Mesothelial cell of epicardium (in vitro differentiated cells): ENCODE measurements at places on chromosomes 16 and 17.
A peak's percentile ranks its signal among the peaks of the same experiment; 100 is the strongest.

DNA sequence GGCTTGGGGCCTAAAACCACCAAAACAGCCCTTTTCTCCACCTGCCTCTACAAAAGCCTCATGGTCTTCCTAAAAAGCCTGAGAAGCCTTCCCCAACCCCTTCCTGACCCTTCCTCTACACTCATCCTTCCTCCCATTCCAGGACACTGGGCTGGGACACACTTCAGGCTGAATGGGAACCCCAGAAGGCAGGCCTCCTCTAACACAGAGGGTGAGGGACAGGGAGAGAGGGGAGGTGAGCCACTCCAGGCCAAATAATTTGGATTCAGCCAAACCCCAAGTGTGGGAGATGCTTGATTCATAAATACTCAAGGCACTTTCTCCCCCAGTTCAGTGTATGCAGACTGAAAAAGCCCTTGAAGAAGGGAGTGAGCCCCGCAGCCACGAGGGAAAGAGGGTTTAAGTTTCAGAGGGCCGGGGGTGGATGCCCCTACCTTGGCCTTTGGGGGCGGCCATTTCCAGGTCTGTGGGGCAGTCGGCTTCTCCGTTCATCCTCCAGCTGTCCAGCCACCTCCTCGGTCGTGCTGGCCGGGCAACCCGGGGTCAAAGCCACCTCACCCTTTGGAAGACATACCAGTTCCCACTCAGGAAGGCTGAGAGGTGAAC, 1.6 kb downstream of the UBTF start:
- no peak for DNase-seq

DNA sequence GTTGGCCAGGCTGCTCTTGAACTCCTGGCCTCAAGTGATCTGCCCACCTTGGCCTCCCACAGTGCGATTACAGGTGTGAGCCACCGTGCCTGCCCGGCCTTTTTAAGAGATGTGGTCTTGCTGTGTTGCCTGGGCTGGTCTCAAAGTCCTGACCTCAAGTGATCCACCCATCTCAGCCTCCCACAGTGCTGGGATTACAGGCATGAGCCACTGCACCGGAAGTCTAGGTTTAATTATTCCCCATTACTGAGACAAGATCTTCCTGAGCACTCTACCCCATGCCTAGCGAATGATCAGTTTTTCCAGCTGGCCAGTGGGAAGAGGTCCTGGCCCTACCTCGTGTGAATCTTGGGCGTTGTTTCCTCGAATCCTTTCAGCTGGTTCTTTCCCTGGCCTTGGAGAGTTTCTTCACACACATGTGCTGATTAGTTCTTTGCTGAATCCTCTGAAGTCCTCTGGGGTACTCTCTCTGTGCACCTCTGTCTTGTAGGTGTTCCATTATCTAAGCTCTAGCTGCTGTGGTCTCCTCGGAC, 18.9 kb downstream of the C16orf54 start:
- no peak for DNase-seq

GRCh38 chr16:86594721-86595120, 16.4 kb downstream of the FOXL1 start:
- DNase-seq = no peak

DNA sequence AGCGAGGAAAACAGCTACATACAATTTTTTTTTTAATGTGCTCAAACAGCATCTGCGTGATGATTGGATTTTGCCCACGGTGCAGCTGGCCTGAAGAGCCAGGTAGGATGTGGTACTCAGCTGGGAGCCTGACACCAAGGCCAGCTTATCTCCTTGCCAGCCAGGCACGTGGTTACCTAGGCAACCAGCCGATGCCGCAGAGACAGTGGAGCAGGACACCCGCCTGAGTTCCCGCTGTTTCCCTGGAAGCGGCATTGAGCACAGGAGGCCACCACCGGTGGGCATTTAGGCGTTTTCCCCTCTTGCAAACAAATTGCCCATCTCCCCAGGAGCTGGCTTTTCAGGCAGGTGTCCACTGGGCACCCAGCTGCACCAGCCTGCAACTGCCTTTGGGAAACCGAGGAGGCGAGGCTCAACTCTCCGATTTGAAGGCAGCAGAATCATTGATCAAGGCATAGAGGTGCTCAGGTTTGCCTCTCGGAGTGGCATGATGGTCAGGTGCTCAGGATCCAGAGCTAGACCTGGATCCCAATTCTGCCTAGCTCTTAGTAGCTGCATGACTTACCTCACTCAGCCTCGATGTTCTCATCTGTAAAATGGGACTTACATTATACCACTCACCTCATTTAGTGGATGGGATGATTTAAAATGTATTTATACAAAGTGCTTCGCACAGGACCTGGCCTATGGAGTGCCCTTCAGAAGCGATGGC, 137.5 kb upstream of the PLCG2 start:
- no peak for DNase-seq

- DNase-seq = peak; percentile 34
Measured at GRCh38 chr17:69414408-69415274, at the start of gene MAP2K6. Gene MAP2K6, plus strand, starts transcription at chr17:69414697. Its CDS starts 288 bp downstream, at chr17:69414985.

DNA sequence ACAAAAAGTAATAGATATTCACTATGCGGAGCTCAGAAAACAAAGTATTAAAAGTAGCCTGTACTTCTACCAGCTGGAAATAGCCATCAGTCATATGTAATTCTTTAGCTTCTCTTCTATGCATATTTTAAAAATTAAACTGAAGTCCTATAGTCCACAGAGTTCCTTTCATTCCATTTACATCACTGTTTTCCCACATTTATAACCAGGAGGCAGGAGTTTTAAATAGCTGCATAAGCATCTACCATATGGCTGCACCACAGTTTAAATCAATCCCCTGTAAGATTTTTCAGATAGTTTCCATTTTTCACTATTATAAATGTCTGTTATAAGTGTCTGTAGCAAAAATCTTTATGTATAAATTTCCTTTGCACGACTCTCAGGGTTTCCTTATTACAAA, 45.1 kb downstream of the ZFHX3 start:
- no peak for DNase-seq

GRCh38 chr16:505479-506245, 21.9 kb upstream of the CAPN15 start:
- no peak for DNase-seq

DNA sequence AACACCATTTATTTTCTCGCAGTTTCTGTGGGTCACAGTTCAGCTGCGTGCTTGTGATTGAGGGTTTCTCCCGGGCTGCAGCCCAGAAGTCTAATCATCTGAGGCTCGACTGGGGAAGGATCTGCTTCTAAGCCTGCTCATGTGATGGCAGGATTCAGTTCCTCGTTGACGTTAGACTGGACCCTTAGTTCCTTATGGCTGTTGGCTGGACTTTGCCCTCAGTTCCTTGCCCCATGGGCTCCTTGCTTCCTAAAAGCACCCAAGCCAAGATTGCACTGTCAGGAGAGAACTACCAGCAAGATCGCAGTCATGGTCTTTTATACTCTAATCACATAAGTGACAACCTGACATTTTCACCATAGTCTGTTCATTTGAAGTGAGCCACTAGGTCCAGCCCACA, 250.0 kb downstream of the PRKCA start:
- no peak for DNase-seq

DNA sequence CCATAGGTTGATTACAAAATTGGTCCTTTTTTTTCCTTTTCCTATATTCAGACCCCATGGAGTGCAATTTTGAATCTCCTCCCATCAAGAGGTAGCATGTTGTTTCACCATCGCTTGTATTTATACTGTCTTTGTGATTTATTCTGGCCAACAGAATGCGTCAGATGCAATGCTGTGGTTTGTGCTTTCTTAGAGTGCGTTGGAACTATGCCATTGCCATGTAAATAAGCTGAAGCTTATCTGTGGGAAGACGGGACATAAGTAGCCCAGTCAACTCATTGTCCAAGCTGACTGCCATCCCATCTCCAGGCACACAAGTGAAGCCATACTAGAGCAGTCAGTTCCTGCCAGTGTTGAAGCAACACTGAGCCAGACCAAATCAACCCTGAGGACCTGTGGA, 1339.3 kb upstream of the GOT2 start:
- DNase-seq = no peak

- no peak for DNase-seq
Measured at GRCh38 chr17:64385187-64386083, 5.2 kb downstream of the PECAM1 start.

GRCh38 chr16:69924041-69924775, 26.9 kb upstream of the CLEC18A start:
- no peak for DNase-seq

- DNase-seq = no peak
Measured at GRCh38 chr17:41792845-41793783, 6.6 kb upstream of the JUP start.

- no peak for DNase-seq
Measured at GRCh38 chr17:77371888-77372443, 231.2 kb downstream of the SEC14L1 start.

- DNase-seq = no peak
Measured at GRCh38 chr16:66832661-66833305, 2.0 kb upstream of the NAE1 start.

GRCh38 chr17:78748730-78749317, 33.2 kb downstream of the CYTH1 start:
- DNase-seq = no peak

DNA sequence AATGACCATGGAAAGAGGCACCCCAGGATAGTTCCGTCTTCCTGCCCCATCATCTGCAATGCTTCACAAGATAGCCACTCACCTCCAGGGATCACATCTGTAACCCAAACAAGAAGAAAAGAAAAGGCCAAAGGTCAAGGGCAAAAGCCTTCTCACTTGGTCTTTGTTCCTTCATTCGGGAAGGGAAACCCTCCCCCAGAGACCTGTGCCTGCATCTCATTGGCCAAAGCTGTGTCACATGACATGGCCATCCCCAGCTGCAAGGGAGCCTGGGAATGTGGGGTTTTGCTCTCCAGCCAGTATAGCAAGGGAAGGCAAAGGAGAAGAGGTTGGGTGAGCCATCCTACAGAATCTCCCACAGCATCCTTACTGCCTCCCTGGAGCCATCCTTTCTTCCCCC, 47.9 kb downstream of the NOL11 start:
- DNase-seq = no peak

GRCh38 chr16:27762441-27762840, 212.5 kb downstream of the KATNIP start:
- DNase-seq = no peak

DNA sequence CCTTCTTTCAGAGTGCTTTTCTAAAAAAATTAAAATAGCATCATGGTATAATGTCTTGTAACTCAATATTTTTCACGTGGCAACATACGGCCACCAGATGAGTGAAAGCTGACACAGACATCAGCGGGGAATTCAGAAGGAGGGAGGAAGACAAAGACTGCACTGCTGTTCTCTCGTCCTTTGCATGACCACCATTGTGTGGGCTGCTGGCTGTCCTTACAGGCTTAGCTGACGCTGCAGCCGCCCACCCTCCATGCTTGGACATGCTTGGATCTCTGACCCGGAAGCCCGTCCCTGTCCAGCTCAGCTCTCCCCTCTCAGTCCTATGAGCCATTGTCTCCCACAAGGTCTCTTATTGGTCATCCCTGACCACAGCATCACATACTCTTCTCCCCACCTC, 11.4 kb upstream of the MLYCD start:
- DNase-seq = no peak

DNA sequence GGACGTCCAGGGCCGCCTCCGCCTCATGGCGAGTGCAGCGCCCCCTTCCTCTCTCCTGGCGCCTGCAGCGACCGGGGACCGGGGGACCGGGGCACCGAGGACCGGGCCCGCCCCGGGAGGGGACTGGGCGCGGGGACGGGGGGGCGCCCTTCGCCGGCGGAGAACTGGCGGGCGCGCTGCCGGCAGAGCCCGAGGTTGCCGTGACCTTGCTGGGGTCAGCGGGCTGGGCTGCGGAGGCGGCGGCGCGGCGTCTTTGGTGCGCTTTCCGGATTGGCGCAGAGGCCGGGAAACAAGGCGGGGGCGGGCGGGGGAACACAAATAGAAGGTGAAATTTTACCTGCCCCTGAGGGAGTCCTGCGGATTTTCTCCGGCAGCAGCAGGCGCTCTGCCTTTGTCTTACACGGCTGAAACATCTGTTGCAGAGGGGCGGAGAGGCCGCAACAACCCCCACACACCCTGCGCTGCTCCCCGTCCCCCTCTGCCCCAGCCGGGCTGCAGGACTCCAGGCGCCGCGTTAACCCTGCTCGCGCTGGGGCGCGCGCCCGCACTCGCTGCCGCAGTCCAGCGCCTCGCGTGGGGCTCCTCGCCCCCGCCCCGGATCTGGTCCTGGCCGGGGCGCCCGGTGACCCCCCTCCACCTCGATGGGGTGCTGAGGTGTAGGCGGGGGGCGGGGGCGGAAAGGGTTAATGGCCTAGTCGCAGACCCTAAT, 53.5 kb downstream of the SREBF1 start:
- peak; percentile 64 for DNase-seq

DNA sequence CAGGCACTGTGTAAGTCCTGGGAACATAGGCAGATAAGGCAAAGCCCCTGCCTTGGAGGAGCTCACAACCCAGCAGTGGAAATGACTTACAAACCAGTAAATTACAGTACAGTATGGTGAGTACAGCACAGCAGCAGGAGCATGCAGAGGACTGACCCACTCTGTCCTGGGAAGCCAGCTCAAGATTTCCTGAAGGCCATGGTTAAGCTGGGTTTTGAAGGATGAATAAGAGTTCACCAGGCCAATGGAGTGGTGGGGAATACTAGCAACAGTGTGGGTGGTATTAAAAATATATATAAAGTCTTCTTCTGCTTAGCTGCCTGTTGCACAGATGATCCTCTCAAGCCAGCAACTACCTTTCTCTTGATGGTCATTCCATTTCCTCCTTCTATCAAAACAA, 3.0 kb upstream of the GAN start:
- no peak for DNase-seq

GRCh38 chr16:65746941-65747340, 619.5 kb upstream of the CDH5 start:
- DNase-seq = no peak

- DNase-seq = peak; percentile 34
Measured at GRCh38 chr17:40548491-40548981, 16.7 kb downstream of the CCR7 start.

GRCh38 chr17:7951143-7951792, 19.3 kb downstream of the CNTROB start:
- no peak for DNase-seq

- DNase-seq = no peak
Measured at GRCh38 chr16:4510131-4510530, 28.4 kb downstream of the CDIP1 start.

- DNase-seq = no peak
Measured at GRCh38 chr16:60481591-60481990, 1554.6 kb downstream of the CDH8 start.

- DNase-seq = no peak
Measured at GRCh38 chr17:59785091-59785799, 77.8 kb downstream of the VMP1 start.

DNA sequence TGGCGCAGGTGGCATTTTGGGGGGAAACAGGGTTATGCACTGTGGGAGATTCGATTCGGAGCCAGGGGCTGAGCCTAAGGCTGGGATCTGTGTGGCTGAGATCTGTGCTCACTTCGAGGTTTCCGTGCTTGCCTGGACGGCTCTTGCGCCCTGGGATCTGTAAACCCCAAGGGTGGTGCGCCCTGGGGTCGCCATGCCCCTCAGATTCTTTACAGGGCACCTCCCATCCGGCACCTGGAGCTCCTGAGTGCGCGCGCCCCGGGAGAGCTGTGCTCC, 377 bp downstream of the SLC13A5 start:
- no peak for DNase-seq
